ENCODE measurements at places on chromosomes 1 and 21. TPM values are rescaled to one million over a fixed set of nuclear protein-coding genes. Genes with fewer than 3 reads are reported as not detected.

The GJA5 gene
- total RNA-seq = not detected

The WNT3A gene
- not detected for total RNA-seq

DNA sequence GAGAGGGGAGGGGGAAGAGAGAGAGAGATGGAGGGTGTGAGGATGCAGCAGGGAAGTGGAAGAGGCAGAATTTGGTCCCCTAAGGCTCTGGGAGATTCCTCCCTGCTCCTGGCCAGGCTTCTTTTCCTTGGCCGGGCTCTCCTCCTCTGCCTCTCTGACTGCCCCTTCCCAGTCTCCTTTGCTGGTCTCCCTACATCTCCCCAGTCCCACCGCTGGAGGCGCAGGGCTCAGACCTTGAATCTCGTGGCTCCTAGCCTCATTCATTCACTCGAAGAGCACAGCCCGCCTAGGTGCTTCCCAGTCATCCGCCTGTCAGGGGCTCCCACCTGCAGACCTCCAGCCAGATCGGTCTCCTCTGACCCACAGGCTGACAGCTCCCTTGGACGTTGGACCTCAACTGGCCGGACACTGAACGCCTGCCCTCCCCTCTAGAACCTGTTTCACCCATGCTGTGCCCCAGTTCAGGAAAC is 76.5 kb downstream of the VWA5B1 start:
- no peaks in the 10 kb centered on the region for H3K36me3 ChIP-seq
- H3K27ac ChIP-seq = no peak overlapping the region
- H3K4me3 ChIP-seq = no peak overlapping the region
- peaks cover 7% of the 10 kb centered on the region for H3K4me1 ChIP-seq

GRCh38 chr1:59788825-59789224 is 25.9 kb upstream of the HOOK1 start:
- H3K36me3 ChIP-seq = no peaks in the 10 kb centered on the region
- no peak for DNase-seq
- no peaks in the 10 kb centered on the region for H3K4me1 ChIP-seq
- no peak overlapping the region for H3K4me3 ChIP-seq
- peaks cover 5% of the 10 kb centered on the region for H3K27me3 ChIP-seq

GRCh38 chr1:56249234-56249633 is 330.1 kb downstream of the PLPP3 start:
- no peak overlapping the region for H3K27ac ChIP-seq
- H3K4me3 ChIP-seq = no peak overlapping the region
- DNase-seq = no peak
- no peaks in the 10 kb centered on the region for H3K4me1 ChIP-seq

DNA sequence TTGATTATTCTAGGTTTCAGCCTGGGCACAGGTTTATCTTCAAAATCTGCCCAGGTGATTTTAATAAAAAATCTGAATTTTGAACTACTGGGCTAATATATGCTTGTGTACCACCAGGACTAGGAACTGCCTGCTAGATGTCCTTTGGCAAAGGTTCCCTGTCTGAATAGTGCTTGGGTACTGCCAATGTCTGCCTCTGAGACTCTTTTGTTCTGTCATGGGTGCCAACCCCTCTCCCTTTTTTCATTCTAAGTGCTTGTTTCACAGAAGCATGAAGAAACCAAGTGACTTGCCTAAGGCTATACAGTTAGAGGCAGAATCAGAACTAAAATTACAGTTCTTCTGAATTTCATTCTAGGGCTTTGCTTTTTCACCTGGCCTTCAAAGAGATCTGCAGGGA is 106.3 kb upstream of the CACHD1 start:
- no peaks in the 10 kb centered on the region for H3K4me1 ChIP-seq
- H3K27ac ChIP-seq = no peak overlapping the region
- no peak for DNase-seq
- no peaks in the 10 kb centered on the region for H3K36me3 ChIP-seq
- no peak overlapping the region for H3K4me3 ChIP-seq
- H3K27me3 ChIP-seq = peaks cover 7% of the 10 kb centered on the region

Data from activated T-helper 1 cell treated with anti-CD3 and anti-CD28 coated beads, Interleukin-12 subunit alpha, Interleukin-12 subunit beta, Interleukin-2, Interleukin-4 antibody, amounts not matched to agents 30 ng/mL and 10 ng/mL and 1 ng/mL, durations not matched to agents 14 hours and 24 hours and 36 hours (primary cell).